ENCODE measurements at places on chromosomes 11 and 22.

- no peak for DNase-seq
Measured at GRCh38 chr22:19719050-19719482, 4.3 kb upstream of the GP1BB start.

- no peak for DNase-seq
Measured at GRCh38 chr11:44963136-44963535, 12.5 kb upstream of the TP53I11 start.

DNA sequence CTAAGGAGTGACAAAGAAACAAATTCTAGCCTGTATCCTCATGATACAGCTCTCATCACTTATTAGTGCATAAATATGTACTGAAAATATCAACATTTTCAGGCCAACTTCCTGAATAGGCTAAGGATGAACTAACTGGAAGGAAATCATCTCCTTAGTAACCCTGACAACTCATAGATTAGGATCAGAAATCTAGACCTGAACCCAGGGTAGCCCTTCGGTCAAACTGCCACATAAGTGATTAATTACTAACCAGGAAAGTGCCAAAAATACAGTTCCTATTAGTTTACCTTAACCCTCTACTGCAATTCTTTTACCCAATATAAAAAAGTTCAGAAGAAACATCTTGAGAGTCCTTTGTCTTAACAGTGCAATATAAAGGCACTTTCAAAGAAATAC is 40.0 kb downstream of the AMBRA1 start:
- DNase-seq = no peak

DNA sequence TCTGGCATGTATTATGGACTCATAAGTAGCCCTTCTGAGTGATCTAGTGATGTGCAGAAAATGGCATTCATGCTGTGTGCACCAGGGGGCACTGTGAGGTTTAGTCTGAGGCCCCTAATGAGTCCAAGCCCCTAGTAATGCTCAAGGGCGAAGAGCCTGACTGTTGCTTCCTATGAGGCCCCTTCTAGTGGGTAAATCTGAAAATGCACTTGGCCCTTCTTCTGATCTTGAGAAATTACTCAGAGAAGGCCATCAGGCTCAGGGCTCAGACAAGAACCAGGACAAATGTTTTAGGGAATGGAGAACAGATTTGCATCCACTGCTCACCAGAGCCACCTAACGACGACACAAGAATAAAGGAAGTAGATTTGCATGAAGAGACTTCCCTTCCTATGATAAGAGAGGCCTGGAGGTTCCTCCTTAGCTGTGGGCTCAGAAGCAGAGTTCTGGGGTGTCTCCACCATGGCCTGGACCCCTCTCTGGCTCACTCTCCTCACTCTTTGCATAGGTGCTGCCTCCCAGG is 75.8 kb downstream of the GGTLC2 start:
- DNase-seq = peak; percentile 24

GRCh38 chr11:120326845-120327281 is 1.8 kb downstream of the TLCD5 start:
- DNase-seq = no peak

DNA sequence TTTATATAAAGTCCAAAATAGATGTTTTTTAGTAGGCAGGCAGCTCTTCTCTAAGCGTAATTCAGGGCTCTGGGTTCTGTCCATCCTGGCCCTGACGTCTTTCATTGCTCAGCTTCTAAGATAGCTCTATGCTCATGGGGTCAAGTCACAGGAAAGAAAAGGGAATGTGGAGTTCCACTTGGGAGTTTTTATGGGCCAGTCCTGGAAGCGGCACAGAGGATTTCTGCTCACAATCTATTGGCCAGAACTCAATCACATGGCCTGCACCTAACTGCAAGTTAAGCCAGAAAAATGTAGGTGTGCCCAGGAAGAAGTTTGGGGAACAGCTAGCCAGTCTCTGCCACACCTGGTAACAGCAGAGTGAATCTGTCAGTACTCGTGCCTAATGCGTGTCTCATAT is 7.4 kb upstream of the ZBTB16 start:
- DNase-seq = no peak

GRCh38 chr22:38240734-38241252 is 32.0 kb downstream of the TMEM184B start:
- no peak for DNase-seq

DNA sequence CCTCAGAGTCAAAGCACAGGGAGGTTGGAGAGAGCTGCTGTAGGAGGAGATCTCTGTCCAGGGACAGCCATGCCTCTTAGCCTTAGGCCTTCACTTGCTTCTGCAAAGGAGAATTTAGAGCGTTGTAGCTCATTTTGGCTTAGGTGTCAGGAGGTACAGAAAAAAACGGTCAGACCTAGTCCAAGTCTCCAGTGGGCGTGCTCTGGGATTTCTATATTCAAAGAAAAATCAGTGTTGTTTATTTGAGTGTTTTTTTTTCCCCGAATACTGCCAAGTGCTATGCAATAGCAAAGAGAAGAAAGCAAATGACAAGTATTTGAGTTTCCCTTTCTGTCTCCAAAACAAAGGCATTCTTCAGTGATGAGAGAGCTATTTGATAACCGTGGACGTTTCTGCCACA is 22.7 kb upstream of the OPCML start:
- no peak for DNase-seq

- DNase-seq = no peak
Measured at GRCh38 chr11:133504906-133505305, 27.4 kb downstream of the OPCML start.

GRCh38 chr11:46905806-46906205 is 12.5 kb downstream of the LRP4 start:
- no peak for DNase-seq

DNA sequence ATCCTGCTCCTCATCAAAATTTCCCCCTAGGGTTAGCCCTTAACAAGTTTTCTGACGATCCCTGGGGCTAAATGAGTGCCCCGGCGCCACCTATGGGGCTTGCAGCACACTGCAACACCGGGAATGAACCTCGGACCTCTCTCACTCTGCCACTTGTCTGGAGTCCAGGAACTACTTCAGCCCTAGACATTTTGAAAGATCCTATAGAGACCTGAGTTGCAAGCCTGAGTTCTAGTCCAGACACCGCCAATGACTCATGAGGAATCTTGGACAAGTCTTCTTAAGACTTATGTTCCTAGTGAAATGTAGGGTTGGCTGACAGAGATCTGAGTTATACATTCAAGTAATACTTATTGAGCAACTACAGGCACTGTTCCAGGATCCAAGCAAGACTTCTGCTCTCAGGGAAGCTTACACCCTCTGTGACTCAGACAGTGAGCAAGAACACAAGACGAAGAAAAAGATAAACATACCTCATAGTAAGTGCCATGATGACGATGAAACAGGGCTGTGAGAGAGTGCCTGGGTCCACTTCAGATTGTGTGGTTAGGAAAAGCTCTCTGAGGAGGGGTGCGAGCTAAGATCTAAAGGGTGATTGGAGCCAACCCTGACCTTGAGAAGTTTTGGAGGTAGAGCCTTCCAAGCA is 10.2 kb upstream of the STK33 start:
- DNase-seq = no peak

DNA sequence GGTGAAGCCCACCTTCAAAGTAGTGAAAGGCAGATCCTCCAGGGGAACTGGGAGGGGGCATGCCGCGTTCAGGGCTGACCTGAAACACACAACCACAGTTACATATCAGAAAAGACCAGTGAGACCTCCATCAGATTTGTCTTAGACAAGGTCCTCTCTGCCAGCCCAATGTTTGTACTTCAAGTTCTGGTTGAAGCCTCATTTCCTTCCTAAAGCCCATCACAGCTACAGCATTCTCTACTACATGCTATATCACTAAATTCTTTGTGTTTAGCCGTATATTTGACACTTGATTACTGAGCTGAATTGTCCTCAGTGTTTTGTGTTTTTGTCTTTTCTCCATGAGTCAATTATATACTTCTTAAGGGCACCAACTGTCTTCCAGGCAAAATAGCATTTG is 40.1 kb downstream of the PI4KA start:
- DNase-seq = no peak

DNA sequence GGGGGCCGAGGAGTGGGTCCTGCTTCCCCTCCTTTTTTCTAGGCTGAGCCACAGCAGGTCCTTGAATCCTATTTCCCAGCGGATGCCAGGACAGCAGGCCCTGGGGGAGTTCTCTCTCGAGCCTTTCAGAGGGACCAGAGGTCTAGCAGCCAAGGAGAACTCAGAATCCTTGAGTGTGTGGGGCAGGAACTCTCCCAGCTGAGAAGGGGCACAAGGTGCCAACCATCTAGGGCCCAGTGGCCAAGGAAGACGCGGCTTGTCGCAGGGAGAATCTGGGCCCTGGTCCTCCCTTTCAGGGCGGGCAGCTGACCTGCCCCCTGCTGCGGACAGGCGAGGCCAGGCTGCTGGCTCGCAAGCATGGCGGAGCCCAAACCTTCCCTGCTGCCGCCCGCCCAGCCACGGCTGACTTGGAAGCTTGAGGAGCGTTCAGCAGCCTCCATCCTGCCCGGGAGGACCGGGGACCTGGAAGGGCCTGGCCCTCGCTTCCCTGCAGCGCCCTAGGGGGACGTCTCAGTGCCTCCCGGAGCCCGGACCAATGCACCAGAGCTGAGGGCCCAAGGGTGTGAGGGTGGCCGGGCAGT is 972 bp upstream of the TSSC4 start:
- DNase-seq = no peak

DNA sequence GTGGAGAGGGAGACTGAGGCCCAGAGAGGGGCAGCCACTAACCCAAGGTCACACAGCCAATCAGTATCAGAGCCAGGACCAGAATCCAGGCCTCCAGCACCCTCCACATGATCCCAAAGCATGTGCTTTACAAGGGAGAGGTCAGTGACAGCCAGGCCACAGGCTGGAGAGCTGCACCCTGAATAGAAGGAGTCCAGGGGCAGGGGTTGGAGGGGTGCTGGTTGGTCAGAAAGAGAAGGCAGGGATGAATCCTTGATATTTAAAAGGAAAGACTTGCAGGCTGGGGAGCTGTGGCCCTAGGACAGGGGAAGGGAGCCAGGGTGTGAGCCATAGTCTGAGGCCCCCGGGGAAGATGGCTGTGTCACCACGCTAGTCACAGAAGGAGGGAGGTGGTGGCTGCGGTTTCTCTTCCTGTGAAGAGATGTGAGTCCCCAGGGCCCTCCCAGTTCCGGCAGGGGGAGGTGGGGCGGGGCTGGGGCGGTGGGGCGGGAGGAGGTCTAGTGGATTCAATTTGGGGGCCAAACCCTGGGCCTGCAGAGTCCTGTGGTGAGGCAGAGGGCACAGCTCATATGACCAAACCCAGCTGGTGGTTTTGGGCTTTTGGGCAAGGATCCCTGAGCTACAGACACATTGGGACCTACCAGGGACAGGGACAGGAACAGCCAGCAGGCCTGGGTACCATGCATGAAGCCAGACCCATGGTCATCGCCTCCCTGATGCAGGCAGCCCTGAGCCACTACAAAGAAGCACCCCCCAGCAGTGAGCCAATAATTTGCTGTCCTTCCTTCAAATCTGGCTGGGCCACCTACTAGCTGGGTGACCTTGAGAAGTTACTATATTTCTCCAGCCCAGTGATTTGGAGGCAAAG is 14.0 kb downstream of the RAC2 start:
- DNase-seq = no peak

DNA sequence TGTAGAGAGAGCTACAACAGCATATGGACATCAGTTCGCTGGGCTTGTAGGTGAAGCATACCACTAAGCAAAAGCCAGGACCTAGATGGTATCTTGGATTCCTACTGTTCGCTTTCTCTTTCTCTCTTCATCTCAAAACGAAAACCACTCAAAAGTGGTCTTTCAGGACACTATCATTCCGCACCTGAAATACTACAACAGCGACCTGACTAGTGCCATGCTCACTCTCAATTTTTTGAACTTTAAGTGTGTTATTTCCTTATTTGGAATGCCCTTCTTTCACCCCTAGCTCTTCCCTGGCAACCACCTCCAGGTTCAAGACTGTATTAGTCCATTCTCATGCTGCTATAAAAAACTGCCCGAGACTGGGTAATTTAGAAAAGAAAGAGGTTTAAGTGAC is 59.2 kb downstream of the CCDC83 start:
- DNase-seq = no peak

DNA sequence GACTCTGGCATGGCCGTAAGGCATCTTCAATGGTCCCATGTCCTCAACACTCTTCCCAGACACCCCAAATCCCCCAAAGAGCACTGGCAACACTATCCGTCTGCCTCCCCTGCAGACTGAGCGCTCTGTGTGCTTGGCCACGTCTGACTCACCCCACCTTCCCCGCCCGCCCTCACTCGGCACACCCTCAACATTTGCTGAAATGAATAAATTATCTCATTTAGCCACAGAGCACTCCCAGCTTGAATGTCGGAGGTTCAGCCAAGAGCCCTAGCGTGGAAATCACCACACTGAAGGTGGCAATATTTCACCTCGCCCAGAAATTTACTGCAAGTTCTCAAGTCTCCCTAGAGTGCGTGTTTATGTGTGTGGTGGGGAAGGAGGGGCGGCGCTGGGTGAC is 46.6 kb upstream of the TCF20 start:
- DNase-seq = no peak

DNA sequence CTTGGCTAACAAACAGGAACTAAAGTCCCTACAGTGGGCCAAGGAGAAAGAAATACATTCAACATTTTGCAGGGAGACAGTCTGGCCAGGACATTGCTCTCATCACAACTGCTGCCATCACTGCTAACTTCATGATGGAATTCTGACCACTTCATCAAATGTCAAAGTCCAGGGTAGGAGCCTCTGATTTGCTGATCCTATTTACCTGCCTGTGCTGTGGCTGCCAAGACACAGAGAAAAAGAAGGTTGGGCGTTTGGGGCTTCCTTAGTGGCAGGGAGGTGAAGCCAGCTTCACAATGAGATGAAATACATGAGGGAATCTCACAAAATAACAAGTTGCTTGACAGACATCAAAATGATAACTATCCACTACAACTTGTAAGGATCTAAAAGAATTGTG is 343.9 kb upstream of the CADM1 start:
- no peak for DNase-seq

- no peak for DNase-seq
Measured at GRCh38 chr11:99452075-99452474, 431.3 kb downstream of the CNTN5 start.

DNA sequence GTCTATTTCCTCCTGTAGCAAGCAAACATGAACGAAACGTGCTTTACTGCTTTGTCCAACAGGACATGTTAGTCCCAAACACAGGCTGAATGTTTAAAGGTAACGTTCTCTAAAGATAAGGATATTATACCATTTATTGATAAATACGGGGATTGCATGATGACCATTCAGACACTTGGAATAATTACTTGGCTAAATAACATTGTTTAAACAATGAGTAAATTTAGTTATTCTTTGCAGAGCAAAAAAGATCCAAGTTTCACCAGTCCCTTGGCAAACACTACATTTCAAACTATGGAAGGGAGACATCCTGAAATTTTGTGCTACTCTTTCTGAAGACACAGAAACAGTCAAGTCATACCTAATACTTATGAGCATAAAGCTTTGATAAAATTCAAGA is 88.0 kb downstream of the ZNF280B start:
- no peak for DNase-seq

DNA sequence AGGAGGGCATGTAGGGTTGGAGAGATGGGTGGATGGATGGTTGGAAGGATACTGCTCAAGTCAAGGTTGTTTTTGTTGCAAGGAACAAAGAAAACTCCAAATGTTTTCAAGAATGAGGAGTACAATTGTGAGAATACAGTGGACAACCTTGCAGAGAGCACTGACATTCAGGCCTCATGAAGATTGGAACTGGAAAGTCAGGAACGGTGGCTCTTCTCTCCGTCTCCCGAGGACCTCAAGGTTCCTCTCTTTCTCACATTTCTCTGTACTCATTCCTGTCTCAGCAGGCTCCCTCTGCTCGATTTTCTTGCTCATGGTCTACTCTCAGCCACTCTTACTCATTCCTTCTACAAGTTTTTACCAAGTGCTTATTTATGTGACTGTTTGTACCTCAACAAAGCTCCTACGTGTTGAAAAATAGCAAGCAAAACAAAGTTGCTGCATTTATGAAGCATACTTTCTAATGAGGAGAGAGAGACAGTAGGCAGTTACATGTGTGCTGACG is 97.6 kb downstream of the SWAP70 start:
- DNase-seq = no peak

GRCh38 chr11:57964660-57965059 is 59.0 kb upstream of the OR9Q1 start:
- DNase-seq = no peak

Measured in left renal cortex interstitium (tissue), 4 donors.